Posterior cingulate gyrus (tissue), 11 donors: ENCODE measurements at places on chromosomes 12 and 14.

GRCh38 chr12:76138656-76139055, 54.2 kb upstream of the NAP1L1 start:
- DNase-seq: no peak

GRCh38 chr12:31231611-31232360, 94.2 kb downstream of the SINHCAF start:
- no peak for DNase-seq

DNA sequence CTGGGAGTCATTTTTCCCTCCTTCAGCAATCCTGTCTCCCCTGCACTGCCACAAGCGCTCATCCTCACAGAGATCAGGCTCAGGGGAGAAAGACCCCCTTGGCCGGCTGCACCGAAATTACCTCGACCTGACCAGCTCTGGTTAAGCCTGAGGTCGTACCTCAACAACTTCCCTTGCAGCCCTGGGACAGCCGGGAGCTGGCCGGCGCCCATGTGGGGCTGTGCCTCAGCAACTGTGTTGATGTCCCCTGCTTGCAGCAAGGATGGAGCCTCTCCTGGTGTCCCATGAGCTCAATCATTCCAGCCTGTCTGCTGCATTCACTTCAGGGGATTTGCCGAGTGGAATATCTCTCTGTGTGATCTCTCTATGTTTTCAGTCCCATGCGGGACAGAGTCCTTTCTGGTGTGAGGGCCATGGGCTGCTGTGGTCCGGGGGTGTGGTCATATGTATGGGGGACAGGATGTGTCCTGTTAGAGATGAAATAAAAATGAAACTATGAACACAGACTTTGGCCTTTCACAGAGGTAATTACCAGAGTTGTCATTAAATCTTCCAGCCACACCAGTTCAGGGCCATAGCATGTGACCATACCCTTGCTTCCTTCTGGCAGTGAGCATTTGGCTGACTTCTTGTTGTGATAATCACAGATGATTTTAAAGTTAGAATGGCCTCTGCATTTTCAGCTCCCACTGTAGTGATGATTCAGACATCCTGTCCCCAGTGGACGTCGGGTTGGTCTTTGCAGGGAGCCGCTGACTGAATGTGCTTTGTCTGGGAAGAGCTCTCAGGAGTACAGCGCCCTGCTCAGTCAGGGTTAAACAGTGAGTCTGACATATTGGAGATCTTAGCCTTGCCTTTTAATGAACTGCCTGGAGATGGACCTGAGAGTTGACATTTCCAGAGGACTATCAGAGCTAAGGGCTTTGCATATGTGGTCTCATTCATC, 405.9 kb downstream of the AACS start:
- no peak for DNase-seq

DNA sequence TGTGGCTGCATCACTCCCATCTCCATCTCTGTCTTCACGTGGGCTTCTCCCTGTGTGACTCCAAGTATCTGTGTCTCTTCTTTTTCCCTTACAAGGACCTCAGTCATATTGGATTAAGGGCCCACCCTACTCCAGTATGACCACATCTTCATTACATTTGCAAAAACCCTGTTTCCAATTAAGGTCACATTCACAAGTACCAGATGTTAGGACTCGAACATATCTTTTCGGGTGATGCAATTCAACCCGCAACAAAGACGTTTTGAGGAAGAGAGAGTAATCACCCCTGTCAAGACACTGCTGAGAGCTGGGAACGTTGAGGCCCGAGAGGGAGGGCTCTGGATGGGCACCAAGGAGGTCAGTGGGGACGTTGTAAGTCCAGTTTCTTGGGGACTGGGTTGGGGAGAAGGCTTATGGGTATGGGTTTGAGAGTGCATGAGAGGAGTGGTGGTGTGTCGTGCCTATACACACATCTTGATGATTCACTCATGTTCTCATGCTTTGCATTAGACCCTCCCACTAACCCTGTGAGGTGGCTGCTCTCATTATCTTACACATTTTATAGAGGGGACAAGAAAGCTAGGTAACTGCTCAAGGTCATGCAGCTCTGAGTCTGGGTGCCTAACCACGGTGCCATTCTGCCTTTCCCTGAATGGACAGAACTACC, 12.1 kb upstream of the IFI27 start:
- DNase-seq: no peak
